NCI-H1105 treated with DMSO at 0.1 percent for 48 hours (cell line): ENCODE measurements at places on chromosomes 7 and 10.

GRCh38 chr10:29541422-29542210 is 93.2 kb downstream of the SVIL start:
- no peak for DNase-seq

DNA sequence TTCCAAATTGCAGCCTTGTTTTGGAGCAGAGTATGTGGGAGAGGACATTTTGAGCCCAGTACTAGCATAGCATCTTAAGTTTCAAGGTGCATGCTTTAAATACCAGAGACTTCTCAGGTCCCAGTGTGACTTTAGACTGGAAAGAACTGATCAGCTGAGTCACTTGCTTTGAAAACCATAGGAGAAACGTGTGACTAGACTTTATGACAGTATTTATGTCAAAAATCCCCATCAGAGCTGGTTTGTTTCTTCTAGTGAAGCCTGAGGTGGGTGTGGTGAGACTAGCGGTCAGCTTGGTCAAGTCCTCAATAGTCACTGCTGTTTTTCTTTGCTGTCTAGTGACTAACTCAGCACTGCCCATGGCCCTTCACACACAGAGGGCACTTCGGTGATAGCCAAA is 724.2 kb downstream of the GATA3 start:
- DNase-seq, result no peak

- no peak for DNase-seq
These were observed 115.0 kb downstream of the PTPRN2 start for GRCh38 chr7:158472596-158472995.

DNA sequence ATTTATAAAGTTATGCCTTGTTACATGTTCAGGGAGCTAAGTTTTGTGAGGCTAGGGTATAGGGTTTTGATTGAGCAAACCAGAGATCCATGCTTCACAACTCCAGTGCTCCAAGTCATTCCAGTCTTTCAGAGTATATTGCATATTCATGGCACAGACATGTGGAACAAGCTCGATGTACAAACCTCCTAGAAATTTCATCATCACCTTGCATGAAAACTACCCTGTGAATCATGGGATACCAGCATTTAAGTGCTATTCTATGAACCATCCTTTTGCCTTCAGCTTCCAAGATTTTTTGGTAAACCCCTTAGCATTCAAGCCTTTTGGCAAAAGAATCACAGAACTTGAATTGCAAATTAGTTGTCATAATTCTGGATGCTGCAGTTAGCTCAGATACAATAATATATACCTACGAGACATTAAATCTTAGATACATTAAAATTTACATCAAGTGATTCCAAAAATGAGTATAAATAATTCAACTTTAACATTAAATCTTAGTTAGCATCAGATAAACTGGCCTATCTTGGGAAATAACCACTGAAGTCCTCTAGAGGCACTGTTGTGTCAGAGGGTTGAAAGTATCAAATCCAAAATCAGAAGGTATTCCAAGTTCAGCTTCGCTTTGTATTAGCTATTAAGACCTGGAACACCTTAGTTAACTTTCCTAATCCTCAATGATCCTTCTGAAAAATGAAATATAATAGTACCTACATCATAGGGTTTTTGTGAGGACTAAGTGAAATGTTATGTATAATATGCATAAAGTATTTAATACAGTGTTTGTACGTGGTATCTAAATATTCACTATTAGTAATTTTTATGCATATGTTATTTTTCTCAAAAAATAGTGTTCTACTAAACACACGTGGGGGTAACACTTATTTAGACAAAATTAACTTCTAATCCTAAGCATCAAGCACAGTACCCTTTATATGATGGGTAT is 55.5 kb upstream of the CABCOCO1 start:
- peak; percentile 3 for DNase-seq

- no peak for DNase-seq
These were observed 111.2 kb upstream of the KIAA1217 start for GRCh38 chr10:24097751-24098207.

- peak; percentile 59 for DNase-seq
These were observed 1.6 kb downstream of the SGMS1 start for GRCh38 chr10:50621968-50622705.
